Cerebellum (tissue), 4 donors: ENCODE measurements at places on chromosomes 2 and 18. TPM values are rescaled to one million over a fixed set of nuclear protein-coding genes. Genes with fewer than 3 reads are reported as not detected.

GRCh38 chr18:79344208-79344581 lies 51.5 kb upstream of the NFATC1 start:
- no peak for DNase-seq

GRCh38 chr2:32904074-32904473 lies 42.7 kb upstream of the LTBP1 start:
- DNase-seq = no peak

DNA sequence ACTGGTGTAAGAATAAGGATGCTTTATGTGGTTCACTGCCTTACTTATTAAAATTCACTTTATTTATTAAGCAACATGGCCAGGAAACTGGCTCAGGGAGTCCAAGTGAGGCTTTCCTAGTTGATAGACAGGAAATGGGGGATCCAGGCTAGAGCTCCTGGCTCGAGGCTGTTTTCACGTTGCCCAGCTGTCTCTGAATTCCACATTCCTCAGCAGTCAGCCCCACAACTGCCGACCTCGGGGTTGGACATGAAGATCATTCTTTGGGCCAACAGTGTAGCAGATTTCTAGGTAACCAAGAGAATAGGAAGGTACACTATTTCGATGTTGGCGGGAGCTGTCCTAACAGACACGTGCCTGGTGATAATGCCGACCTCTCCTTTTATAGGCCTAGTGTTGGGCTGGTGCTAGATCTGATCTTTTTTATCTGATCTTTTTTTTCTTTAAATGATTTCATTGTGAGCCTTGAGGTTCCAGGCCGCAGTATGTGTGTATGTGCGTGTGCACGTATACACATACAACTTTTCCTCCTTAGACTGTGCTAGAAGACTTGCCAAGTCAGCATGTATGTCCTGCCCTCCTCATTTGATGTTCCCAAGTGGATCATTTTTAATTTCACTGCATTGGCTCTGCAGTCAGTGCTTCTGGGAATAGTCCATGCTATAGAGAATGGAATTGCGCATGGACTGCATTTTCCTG lies 103.5 kb downstream of the CABLES1 start:
- no peak for DNase-seq

- no peak for DNase-seq
Observed at GRCh38 chr2:175135862-175136261, 32.1 kb downstream of the ATF2 start.

- DNase-seq = no peak
Observed at GRCh38 chr2:47015206-47015605, 99.6 kb upstream of the MCFD2 start.

DNA sequence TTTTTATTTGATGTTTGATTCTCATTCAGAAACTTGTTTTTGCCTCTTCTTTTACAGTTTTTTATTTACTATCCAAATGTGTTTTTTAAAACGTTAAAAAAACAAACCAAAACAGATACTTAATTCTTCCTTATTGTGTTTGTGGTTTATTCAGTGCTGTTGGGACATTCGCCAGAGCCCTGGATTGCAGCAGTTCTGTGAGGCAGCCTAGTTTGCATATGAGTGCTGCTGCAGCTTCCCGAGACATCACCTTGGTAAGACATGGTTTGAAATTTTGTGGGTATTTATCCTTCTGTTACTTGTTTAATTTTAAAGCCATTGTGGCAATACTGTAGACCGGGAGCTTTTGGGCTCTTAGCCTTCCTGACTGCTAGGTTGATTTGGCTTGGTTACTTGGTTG lies 91.2 kb downstream of the MTA3 start:
- no peak for DNase-seq

GRCh38 chr2:170321526-170321925 lies 143.6 kb downstream of the MYO3B start:
- DNase-seq = no peak

DNA sequence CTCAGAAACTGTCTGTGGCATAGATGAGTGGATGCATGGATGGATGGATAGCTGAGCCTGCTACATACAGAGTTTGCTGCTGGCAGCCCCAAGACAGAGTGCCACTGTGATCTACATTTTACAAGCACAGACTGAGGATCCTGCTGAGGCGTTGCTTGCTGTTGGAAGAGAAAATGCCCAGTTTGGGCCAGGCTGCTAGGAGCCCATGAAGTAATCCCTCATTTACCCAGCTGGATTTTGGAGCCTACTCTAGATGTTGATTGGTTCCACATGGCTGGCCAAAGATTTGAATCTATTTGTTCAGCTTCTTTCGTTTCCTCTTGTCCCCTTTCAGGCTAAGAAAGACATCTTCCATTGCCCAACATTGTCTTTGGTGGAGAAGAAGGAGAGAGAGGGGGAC lies 261.3 kb downstream of the CLIP4 start:
- DNase-seq = peak; percentile 55

Gene CNGA3
- 3.0 TPM for total RNA-seq

Gene TLX2
- not detected for total RNA-seq

Gene DTNA
- total RNA-seq = 86.1 TPM

Gene TUBA4B
- total RNA-seq = not detected
